Stimulated activated CD8-positive, alpha-beta memory T cell treated with anti-CD3 and anti-CD28 coated beads, Interleukin-7, amount 100 ng/mL, for 1 hour (primary cell): ENCODE measurements at places on chromosomes 6 and 20.

DNA sequence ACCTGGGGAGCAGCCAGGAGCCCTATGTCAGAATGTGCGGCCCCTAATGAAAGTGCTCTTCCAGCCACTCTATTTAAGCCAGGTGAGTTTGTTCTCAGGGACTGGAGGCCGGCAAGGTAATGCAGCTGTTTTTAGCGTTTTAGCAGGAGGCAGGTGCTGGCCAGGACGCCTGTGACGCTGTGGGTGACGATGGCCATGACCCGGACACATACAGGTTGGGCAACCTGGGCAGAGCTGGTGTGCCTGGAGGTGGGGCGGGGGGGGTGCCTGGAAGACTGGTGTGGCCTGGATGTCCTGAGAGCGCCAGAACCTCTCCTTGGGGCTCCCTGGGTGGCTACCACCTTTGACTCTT lies 51.7 kb downstream of the RBM38 start:
- DNase-seq = no peak

GRCh38 chr6:92847988-92848387 lies 571.4 kb downstream of the EPHA7 start:
- DNase-seq = no peak

GRCh38 chr20:50478162-50478990 lies 31.8 kb upstream of the PTPN1 start:
- peak; percentile 32 for DNase-seq

DNA sequence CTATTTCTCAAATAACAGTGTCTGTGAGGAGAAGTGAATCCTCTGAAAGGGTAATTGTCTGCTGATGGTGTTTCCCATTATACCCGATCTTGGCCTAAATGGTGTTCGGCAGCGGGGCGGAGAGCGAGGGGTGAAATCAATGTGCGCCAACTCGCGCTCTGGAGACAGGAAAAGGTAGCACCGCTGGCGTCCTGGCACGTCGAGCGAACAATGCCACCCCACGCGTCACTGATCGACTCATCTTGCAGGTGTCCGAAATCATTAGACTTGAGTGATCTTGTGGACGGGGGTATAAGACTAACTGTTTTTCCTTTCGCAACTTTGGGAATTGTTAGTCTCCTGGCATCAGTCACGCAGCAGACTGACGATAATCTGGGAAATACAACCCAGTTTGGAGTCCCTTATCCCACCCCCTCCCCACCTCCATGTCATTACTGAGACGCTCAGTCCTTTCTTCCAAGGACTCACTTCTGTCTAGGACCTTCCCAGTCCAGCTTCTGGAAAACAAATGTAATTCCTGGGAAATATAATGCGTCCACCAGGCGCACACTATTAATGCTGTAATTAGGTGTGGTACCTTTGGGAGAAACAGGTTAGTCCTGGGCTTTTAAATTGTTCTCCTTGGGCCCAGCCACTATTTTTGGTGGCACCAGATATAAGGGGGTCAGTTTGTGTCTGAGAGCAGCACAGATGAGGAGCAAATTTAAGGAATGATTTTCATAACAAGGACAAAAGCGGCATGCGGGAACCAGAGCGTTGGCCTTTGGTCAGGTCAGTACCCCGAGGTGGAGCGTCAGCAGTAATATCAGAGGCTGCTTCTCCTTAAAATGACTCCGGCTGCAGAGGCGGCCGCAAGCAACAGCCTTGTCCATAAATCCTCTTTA lies 2.3 kb downstream of the LINC00237 start:
- no peak for DNase-seq

GRCh38 chr6:130252527-130253237 lies 29.9 kb upstream of the SAMD3 start:
- no peak for DNase-seq

DNA sequence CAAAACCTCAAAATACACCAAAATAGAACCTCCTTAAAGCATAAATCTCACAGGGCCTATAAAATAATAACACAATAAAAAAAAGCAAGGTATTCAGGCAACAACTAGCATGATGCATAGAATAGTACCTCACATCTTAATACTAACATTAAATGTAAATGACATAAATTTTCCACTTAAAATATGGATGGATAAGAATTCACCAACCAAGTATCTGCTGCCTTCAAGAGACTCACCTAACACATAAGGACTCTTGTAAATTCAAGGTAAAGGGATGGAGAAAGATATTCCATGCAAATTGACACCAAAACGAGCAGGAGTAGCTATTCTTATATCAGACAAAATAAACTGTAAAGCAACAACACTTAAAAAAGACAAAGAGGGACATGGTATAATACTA lies 52.2 kb downstream of the PERP start:
- DNase-seq = no peak

DNA sequence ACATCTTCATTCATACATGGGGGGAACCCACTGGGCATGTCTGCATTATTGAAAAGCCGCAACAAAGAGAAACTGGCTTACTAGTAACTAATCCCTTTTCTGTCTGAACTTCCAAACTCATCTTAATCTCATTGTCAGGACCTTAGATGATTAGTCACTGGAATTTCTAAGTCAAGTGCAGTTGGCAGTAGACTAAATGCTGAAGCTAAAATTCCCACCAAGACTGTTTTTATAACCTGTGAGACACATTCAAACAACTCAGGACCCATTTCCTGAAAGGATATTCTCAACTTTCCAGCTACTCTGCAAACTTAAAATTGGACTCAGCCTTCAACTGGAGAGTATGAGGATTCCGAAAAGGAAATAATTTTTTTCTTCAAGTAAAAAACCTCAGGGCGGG lies 94.8 kb upstream of the SCAF8 start:
- DNase-seq = no peak

DNA sequence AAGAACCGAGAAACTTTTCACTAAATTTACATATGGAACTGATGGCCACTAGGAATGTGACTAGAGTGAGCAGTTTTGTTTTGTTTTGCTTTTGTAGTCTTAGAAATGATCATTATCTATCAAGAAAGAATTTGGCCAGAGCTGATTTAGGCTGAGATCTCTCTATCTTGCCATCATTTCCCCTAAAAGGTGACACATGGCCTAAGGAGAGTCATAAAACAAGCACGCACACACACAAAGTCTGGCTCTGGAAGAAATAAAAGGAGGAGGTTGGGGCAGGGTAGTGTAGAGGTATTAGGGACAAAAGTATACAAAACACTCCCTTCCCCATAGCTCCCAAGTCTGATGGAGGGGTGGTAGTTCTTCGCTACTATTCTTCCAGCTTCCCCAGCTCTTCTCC lies 56.4 kb downstream of the RIPOR2 start:
- DNase-seq = no peak

DNA sequence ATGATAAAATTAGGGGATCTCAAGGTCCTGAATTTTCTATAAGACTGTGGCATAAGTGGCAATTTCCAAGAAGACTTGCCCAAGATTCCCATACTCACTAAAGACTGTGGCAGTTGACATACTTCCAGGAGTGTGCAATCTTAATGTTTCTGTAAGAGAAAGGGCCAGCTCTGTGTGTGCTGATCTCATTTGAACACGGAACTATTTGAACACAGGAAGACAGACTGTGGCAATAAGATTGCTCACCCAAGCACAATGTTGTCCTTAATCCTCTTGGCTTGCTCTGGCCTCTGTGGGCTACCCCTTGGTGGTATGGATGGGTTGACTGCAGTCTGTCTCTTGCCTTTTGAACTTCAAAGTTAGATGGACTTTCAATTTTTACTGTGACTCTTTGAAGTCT lies 151.4 kb downstream of the PHF3 start:
- DNase-seq = no peak
